H9 (cell line): ENCODE measurements at places on chromosomes 13 and 19. TPM values are rescaled to one million over a fixed set of nuclear protein-coding genes. Genes with fewer than 3 reads are reported as not detected.

DNA sequence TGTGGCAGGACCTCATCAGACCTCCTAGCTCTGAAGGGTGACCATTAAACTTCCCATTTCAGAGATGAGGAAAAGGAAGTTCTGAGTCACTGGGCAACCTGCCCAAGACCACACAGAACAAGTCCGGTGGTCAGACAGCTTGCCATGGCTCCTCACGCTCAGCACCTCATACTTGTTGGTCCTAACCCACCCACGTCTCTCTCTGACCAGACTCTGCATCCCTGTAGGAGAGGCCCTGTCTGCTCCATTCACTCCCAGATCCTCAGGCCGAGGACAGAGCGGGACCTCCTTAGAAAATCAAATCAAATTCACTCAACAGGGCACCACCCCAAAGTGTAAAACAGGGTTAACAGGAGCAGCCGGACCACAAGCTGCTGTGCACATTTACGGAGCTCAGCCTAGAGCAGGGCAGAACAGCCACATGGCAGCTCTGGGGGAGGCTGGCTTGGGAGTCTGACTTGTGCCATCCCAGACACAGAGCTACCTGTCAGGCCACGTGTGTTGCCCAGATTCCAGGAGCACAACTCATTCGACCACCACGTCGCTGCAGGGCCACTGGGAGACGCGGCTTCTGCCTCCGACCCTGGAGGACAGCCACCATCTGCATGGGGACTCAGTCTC, 1.7 kb downstream of the MIER2 start:
- H3K4me1 ChIP-seq: no peaks in the 10 kb centered on the region; the same call in 1 of the 2 replicates
- no peaks in the 10 kb centered on the region; the same call in 1 of the 2 replicates for H3K27me3 ChIP-seq
- H3K36me3 ChIP-seq: peaks cover 46% of the 10 kb centered on the region
- no peak for DNase-seq
- peak overlapping the region; percentile 79 for H3K4me3 ChIP-seq

GRCh38 chr19:41709951-41710645, 1.7 kb downstream of the CEACAM5 start:
- no peaks in the 10 kb centered on the region for H3K4me1 ChIP-seq
- H3K4me3 ChIP-seq: no peak overlapping the region
- H3K27me3 ChIP-seq: no peaks in the 10 kb centered on the region

GRCh38 chr19:17829855-17830566, 8.7 kb upstream of the INSL3 start:
- H3K4me3 ChIP-seq: peak overlapping the region; percentile 93
- H3K27me3 ChIP-seq: no peaks in the 10 kb centered on the region
- no peaks in the 10 kb centered on the region for H3K36me3 ChIP-seq
- H3K4me1 ChIP-seq: no peaks in the 10 kb centered on the region
- peak; percentile 97 for DNase-seq
- peak overlapping the region; percentile 29 for H3K27ac ChIP-seq

GRCh38 chr19:34241513-34242337, 12.6 kb upstream of the GARRE1 start:
- H3K36me3 ChIP-seq: no peaks in the 10 kb centered on the region
- H3K27ac ChIP-seq: no peak overlapping the region
- H3K27me3 ChIP-seq: no peaks in the 10 kb centered on the region
- H3K4me1 ChIP-seq: no peaks in the 10 kb centered on the region
- H3K4me3 ChIP-seq: no peak overlapping the region

DNA sequence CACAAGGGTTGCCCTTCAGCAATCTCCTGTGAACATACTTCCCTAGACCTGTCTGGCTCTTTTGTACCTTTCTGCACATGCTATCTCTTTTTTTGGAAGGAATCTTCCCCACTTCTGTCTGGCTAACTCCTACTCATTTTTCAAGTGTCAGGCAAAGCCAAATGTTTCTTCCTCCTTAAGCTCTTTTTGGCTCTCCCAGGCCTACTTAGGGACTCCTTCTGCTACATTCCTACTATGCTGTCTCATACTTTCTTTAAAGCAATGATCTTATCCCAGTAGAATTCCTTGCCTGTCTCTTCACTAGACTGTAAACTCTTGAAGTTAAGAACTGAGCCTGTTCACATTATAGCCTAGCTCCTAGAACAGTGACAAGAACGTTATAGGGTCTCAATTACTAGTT, 114.9 kb upstream of the WASF3 start:
- H3K27me3 ChIP-seq: no peaks in the 10 kb centered on the region
- H3K27ac ChIP-seq: no peak overlapping the region
- H3K36me3 ChIP-seq: no peaks in the 10 kb centered on the region
- no peak overlapping the region for H3K4me3 ChIP-seq

DNA sequence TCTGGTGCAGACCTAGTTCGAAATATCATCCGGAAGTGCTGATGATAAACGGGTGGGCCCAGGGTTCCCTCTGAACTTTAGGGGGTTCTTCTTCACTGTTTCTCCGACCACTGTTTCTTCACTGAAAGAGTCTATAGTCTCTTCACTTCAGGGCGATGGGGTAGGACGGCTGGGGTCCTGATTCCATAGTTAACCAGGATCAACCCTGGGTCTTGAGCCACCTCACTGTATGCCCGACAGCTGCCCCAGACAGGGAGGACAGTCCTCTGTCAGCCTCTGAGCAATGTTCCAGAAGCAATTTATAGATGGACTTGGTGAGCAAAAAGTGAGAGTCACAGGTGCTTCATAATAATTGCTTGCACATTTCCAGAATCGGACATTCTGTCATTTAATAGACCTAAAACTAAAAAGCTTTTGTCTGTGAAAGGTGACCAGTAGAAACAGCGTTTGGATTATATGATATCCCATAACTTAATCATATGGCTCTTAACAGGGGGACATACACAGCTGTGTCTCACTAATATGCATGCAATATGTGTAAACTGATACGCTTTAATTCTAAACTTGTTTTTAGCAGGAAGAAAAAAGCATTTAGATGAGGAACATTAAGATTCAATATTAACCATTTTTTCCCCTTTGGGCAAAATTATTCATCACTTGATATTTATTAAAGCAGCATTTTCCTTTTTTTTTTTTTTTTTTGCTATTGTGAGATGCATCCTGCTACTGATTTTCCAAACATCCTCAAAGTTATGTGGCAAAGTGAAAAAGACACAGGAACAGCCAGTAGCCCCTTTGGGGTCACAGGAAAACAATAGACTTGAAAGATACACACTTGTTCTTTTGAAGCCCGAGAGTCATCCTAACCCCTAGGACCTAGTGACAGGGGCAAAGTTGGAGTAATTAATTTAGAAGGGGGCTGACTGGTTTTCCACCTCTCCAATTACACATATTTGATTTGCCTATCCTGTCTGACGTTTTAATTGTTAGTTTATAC, 277.0 kb downstream of the ZNF536 start:
- H3K36me3 ChIP-seq: no peaks in the 10 kb centered on the region
- H3K4me1 ChIP-seq: no peaks in the 10 kb centered on the region

- DNase-seq: no peak
- no peak overlapping the region for H3K27ac ChIP-seq
- H3K36me3 ChIP-seq: no peaks in the 10 kb centered on the region
- no peak overlapping the region for H3K4me3 ChIP-seq
- H3K4me1 ChIP-seq: no peaks in the 10 kb centered on the region
Observed at GRCh38 chr13:70568571-70568970, 460.3 kb upstream of the KLHL1 start.

DNA sequence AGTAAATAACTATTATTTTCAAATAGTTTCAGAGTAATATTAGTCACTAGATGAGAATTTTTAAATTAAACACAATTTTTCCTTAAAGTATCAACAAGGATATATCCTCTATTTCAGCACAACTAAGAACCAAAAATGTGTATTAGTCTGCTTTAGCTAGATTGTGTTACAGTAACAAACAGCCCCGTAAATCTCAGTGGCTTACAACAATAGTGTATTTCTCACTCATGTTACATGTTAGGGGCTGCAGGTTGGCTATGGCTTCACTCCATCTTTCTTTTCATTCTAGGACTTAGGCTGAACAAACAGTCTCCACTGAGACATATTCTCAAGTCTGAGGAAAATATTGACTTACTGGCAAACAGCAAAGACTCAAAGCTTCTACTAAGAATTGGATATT, 11.6 kb upstream of the SUCLA2 start:
- H3K27me3 ChIP-seq: no peaks in the 10 kb centered on the region
- no peak for DNase-seq
- H3K4me3 ChIP-seq: no peak overlapping the region
- H3K4me1 ChIP-seq: peaks cover 4% of the 10 kb centered on the region; the same call in 1 of the 2 replicates

DNA sequence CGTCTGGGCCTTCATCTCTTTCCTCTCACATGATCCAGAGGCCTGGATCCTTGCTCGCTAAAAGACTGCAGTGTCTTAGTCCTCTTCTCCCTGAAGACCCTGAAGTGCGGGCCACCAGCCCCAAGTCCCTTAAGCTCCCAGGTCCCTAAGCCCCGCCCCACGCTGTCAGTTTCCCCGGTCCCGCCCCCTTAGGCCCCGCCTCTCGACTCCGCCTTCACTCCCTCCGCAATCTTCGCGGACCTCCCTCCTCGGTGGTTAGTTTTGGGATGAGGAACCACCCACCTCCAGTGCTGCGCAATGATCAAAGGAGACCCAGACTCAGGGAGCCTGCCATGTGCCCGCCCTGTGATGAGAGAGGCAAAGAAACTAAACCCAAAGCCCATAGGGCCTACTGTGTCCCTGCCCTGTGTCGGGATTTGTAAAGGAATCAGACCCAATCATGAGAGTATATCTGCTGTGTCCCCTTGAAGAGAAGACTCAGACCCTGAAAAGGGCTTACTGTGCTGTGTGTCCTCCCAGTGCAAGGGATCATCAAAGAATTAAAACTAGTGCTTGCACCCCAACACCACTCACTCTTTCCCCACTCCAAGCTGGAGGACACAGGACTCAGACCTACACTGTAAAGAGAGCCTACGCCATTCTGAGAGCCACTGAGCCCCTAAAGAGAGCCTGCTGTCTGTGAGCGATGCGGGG, 3.0 kb upstream of the COX6B1 start:
- H3K4me3 ChIP-seq: peak overlapping the region; percentile 66
- DNase-seq: peak; percentile 93
- H3K36me3 ChIP-seq: no peaks in the 10 kb centered on the region
- no peak overlapping the region for H3K27ac ChIP-seq

KIR2DL1 gene
- not detected in 2 replicates for total RNA-seq

- DNase-seq: no peak
- H3K27ac ChIP-seq: no peak overlapping the region
- H3K4me3 ChIP-seq: no peak overlapping the region
- H3K27me3 ChIP-seq: no peaks in the 10 kb centered on the region
- H3K36me3 ChIP-seq: peaks cover 22% of the 10 kb centered on the region
- no peaks in the 10 kb centered on the region for H3K4me1 ChIP-seq
Observed at GRCh38 chr13:113445791-113446487, 7.3 kb downstream of the ADPRHL1 start.

- H3K4me3 ChIP-seq: no peak overlapping the region
- no peak for DNase-seq
- H3K27me3 ChIP-seq: no peaks in the 10 kb centered on the region
- no peaks in the 10 kb centered on the region for H3K4me1 ChIP-seq
- no peak overlapping the region for H3K27ac ChIP-seq
- peaks cover 31% of the 10 kb centered on the region for H3K36me3 ChIP-seq
Observed at GRCh38 chr19:10977742-10978092, 16.9 kb downstream of the SMARCA4 start.

- H3K4me3 ChIP-seq: no peak overlapping the region
- H3K36me3 ChIP-seq: peaks cover 61% of the 10 kb centered on the region
- H3K4me1 ChIP-seq: no peaks in the 10 kb centered on the region
- no peaks in the 10 kb centered on the region for H3K27me3 ChIP-seq
- no peak overlapping the region for H3K27ac ChIP-seq
Observed at GRCh38 chr19:325173-325936, 19.2 kb downstream of the MIER2 start.

DNA sequence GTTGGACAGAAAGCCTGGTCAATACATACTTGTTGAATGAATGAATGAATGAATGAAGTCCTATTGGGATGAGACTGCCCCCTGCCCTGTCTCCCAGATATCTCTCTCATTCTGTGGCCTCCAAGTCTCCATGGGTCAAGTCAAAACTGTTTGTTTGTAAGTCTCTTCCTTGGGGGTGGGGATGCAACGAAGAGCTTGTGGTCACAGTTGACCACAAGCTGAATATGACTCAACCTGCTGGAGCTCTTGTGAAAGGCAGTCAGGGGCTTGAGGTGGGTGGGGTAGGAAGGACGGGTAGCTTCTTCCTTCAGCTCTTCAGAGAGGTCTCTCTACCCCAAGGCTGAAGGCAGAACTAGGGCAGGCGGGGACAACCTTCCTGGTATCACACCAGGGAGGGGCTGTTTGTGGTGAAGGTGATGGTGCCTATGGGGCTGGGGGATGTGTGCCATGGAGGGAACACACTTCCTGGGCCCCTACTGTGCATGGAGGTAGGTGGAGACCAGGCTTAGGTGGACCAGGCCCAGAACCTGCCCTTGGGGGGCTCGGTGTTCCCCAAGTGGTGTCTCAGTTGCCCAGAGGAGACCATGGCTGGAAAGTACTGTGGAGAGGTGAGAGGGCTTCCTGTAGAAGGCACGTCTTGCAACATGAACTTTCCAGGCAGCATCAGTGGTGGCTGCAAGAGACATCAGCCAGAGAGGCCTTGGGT, 8.0 kb downstream of the MYO1F start:
- no peak overlapping the region for H3K27ac ChIP-seq
- DNase-seq: no peak
- no peaks in the 10 kb centered on the region for H3K4me1 ChIP-seq
- H3K36me3 ChIP-seq: no peaks in the 10 kb centered on the region
- H3K27me3 ChIP-seq: no peaks in the 10 kb centered on the region

DNA sequence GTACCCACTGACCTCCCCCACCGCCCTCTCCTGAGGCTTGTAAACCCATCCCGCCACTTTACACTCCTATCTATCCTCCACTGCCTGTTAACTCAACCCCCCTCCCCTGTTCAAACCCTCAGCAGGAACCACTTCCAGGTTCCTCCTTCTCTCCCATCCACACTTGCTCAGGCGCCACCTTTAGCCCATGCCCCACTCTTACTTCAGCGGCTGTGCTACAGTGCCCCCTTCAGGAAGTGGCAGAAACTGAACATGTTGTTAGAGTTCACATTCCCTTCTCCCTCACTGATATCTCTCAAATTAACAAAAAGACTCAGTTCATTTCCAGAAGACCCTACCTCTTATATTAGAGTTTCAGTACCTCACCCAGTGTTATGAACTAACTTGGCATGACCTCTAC, 49.4 kb downstream of the ZNF91 start:
- H3K36me3 ChIP-seq: peaks cover 81% of the 10 kb centered on the region
- no peaks in the 10 kb centered on the region for H3K4me1 ChIP-seq
- no peak overlapping the region for H3K27ac ChIP-seq
- H3K27me3 ChIP-seq: no peaks in the 10 kb centered on the region

DNA sequence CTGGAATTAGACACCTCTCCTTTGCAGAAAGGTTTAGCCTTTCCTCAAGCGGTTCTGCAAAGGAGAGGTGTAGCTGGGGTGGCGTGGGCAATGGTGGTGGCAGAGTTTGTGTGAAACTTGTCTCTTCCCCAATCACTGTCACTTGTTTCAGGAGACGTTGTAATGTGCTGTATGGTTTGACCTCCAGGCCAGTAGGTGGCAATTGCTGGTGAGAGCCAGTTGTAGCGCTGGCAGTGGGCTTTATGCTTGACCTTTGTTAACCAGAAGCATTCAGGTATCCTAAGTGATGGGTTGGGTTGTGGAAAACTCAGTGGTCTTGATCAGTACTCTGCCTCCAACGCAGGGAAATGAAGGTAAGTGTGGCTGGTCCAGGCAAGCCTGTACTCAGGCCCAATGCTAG, 12.7 kb upstream of the LILRA5 start:
- H3K36me3 ChIP-seq: peaks cover 12% of the 10 kb centered on the region
- no peak for DNase-seq
- H3K4me3 ChIP-seq: no peak overlapping the region
- no peak overlapping the region for H3K27ac ChIP-seq

GRCh38 chr19:46844067-46844489, 6.6 kb downstream of the AP2S1 start:
- H3K36me3 ChIP-seq: peaks cover 50% of the 10 kb centered on the region
- H3K27ac ChIP-seq: no peak overlapping the region
- H3K27me3 ChIP-seq: no peaks in the 10 kb centered on the region
- DNase-seq: no peak
- no peak overlapping the region; the same call in 2 of the 3 replicates for H3K4me3 ChIP-seq

GRCh38 chr13:100128373-100128772, 39.5 kb downstream of the PCCA start:
- H3K4me1 ChIP-seq: peaks cover 5% of the 10 kb centered on the region; the same call in 1 of the 2 replicates
- H3K27me3 ChIP-seq: no peaks in the 10 kb centered on the region
- no peak for DNase-seq
